ENCODE measurements at places on chromosomes 7 and 10.

GRCh38 chr7:25208525-25209221, 19.6 kb downstream of the NPVF start:
- no peak for DNase-seq

DNA sequence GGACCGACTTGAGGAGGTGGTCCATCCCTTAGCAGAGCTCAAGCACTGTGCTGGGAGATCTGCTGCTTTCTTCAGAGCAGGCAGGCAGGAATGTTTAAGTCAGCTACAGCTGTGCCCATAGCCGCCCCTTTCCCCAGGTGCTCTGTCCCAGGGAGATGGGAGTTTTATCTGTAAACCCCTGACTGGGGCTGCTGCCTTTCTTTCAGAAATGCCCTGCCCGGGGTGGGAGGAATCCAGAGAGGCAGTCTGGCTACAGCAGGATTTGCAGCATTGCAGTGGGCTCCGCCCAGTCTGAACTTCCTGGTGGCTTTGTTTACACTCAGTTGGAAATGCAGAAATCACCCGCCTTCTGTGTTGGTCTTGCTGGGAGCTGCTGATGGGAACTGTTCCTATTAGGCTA, 51.2 kb upstream of the SEMA3A start:
- DNase-seq: no peak

- DNase-seq: no peak
Observed at GRCh38 chr7:148275359-148275890, 315.1 kb upstream of the C7orf33 start.

- no peak for DNase-seq
Observed at GRCh38 chr10:86888585-86889381, 68.6 kb downstream of the MMRN2 start.

GRCh38 chr7:29091715-29092114, 54.6 kb downstream of the CPVL start:
- no peak for DNase-seq

GRCh38 chr10:13834581-13835286, 248.0 kb downstream of the PRPF18 start:
- DNase-seq: no peak

DNA sequence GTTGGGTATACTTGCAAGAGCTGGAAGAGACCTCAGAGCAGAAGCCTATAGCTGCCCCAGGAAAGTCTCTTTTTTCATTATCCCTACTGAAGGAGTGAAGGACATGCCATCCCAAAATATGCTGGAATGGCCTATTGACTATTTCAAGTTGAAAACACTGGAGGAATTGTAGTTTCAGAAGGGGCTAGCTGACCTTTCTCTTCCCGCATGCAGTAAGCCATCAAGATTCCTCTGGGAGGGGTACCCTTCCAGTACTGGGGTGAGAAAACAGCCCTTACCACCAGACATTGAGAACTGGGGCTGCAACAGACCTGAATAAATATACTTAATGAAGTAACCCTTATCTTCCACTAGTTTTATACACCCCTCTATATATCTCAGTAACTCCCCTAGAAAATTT, 41.7 kb downstream of the CHCHD3 start:
- DNase-seq: no peak

GRCh38 chr10:132175907-132176581, 10.7 kb upstream of the DPYSL4 start:
- peak; percentile 73 for DNase-seq

GRCh38 chr7:31077484-31078362, 25.6 kb downstream of the ADCYAP1R1 start:
- DNase-seq: no peak

- no peak for DNase-seq
Observed at GRCh38 chr7:77362905-77363304, 53.2 kb downstream of the GSAP start.

- DNase-seq: no peak
Observed at GRCh38 chr10:43693602-43694001, 44.9 kb upstream of the ZNF32 start.

- DNase-seq: no peak
Observed at GRCh38 chr7:44574287-44574872, 672 bp upstream of the DDX56 start.

DNA sequence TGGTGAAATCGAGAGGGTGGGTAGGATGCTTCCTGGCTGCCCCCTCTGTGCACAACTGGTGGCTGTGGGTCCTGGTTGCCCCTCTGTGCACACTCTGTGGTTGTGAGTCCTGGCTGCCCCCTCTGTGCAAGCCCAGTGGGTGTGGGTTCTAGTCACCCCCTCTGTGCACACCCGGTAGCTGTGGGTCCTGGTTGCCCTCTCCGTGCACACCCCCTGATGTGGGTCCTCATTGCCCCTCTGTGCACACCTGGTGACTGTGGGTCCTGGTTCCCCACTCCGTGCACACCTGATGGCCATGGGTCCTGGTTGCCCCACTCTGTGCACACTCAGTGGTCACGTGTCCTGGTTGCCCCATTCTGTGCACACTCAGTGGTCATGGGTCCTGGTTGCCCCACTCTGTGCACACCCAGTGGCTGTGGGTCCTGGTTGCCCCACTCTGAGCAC, 20.3 kb upstream of the RET start:
- DNase-seq: no peak

- DNase-seq: no peak
Observed at GRCh38 chr7:126541406-126541805, 711.3 kb downstream of the GRM8 start.
